ENCODE measurements at places on chromosomes 1 and 21.

DNA sequence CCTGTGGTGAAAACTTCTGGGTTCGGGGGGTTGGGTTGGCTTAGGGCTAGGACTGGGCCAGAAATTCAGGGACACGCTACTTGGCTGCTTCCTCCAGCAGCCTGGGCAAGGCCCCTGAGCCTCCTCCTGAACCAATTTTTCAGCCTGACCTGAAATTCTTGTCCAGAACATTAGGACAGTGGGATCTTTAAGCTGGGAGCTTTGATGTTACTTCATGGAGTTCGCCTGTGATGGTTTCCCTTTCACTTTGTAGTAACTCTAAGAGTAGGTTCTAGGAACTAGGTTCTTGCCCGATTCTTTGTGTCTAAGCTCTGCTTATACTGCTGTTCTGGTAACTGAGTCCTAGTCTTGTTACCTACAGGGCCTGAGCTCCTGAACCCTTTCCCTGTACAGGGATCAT lies 75.3 kb downstream of the S1PR1 start:
- DNase-seq: no peak

DNA sequence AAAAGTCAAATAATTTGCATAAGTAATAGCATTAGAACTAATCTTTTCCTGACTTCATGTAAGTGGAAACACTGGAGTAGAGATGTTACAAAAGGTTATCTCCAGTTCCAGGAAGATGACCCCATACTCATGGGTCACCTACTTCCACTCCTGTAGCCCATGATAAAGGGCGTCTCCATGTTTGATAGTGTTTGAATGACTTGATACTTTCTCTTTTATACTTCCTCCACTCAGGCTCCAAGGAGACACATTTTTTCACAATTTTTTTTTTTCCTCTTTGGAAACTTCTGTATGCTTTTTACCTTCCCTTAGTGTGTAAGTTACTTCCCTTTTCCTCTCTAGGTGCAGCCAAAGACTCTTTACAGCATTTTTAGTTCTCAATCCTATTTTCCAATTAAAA lies 382.1 kb upstream of the B3GALT2 start:
- no peak for DNase-seq

GRCh38 chr1:149963358-149963757 lies 26.7 kb upstream of the MTMR11 start:
- DNase-seq: no peak

GRCh38 chr1:165240492-165240891 lies 116.0 kb downstream of the LMX1A start:
- DNase-seq: no peak

GRCh38 chr1:210254298-210254697 lies 21.7 kb downstream of the SERTAD4 start:
- no peak for DNase-seq

GRCh38 chr21:39651206-39651605 lies 38.5 kb downstream of the B3GALT5 start:
- DNase-seq: no peak

GRCh38 chr21:31446226-31446855 lies 102.3 kb upstream of the TIAM1 start:
- no peak for DNase-seq

GRCh38 chr21:35563885-35564451 lies 496.4 kb downstream of the SETD4 start:
- no peak for DNase-seq

- no peak for DNase-seq
These were observed 831 bp downstream of the TMEM52 start for GRCh38 chr1:1917995-1918900.

GRCh38 chr21:16088056-16088455 lies 358.3 kb downstream of the USP25 start:
- no peak for DNase-seq

DNA sequence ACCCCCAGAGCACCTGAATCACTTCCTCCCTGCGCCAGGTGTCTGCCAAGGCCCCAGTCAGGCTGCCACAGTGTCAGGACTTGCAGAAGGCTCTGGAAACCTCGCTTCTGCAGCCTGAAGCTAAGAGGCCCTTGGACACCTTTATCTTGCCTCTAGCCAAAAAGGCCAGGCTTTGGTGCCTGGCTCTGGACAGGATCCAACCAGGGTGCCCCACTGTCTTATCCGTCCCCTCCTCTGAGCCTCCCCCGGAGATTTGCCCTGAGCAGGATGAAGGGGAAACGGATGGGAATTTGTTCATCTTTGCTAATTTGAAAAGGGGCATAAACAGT lies 12.8 kb upstream of the CLSTN1 start:
- DNase-seq: no peak

GRCh38 chr1:22527122-22527521 lies 36.2 kb upstream of the EPHA8 start:
- no peak for DNase-seq

- DNase-seq: peak; percentile 58
These were observed at the start of gene MLLT11 for GRCh38 chr1:151060007-151060656. MLLT11 (plus strand) TSS chr1:151060397; CDS start chr1:151067225, 6,828 bp downstream.

DNA sequence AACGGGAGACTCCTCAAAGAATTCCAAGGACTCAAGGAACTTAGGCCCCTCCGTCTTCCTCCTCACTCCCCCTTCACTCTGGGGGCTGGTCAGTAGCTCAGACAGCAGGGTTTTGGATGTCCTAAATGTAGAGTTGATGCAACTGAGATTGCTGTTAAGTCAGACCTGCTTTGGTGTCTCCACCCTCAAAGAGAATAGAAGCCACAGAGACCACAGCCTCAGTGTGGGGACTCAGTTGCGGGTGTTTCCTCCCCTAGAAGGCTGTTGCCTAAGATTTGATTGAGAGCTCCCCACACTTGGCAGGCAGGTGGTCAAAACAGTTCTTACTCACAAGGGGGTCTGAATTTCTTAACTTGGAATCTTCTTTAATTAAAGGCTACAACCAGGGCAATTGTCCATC lies 7.6 kb downstream of the MAN1C1 start:
- DNase-seq: no peak

GRCh38 chr1:94304553-94304952 lies 67.2 kb upstream of the ARHGAP29 start:
- no peak for DNase-seq

- no peak for DNase-seq
These were observed 26.4 kb downstream of the RGL1 start for GRCh38 chr1:183831311-183831710.

DNA sequence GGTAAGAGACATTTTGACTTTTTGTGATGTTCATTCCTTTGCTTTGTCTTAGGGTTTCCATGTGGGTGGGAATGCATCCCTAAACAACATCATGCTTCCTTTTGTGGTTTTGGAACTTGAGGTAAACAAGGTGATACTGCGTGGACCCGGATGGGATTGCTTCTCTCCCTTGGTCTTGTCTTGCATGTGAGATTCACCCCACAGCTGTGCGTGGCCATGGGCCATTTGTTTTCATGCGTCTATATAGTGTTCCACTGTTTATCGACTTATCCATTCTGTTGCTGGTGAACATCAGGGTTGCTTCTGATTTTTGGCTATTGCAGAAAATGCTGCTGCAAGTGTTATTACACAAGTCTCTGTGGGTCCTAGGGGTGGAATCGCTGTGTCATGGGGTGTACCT lies 21.1 kb downstream of the CRYAA start:
- DNase-seq: no peak

- DNase-seq: no peak
These were observed 17.2 kb downstream of the THEMIS2 start for GRCh38 chr1:27889506-27889905.

DNA sequence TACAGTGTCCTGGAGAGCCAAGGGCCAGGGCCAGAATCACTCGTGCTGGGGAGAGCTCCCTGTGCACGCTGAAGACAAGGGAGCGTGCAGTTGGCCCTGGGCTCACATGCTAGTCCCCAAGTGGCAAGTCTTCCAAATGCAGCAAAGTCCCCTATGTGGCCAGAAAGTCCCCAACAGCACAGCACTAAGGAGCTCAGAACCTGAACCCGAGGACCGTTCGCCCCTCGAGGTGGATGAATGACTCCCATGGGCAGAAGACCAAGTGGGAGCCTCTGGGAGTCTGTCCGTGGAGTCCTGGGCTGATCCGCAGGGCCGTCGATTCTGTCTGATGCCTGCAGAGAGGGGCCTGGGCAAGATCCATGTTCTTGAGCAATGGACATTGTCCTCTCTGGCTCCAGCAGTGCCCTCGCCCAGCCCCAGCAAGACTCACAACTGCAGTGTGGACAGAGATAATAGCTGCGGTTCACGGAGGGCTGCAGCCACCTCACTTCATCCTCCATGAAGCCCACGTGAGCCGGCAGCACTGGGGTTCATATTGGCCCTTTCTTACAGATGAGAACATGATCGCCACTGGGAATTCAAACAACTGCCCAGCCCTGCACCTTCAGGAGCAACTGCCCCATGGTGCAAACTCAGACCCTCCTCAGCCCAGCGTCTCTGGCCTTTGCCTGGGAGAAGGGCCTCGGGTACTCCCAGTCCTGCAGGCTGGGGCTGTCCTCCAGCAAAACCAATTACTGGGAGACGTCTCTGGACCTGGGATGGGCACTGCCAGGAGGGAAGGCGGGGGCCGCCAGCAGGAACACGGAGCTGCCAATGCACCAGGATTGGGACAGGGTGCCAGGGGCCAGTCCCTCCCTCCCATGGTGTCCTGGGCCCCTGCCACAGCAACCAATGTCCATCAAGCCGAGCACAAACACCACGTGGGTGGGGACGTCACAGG lies 243.7 kb downstream of the NPHP4 start:
- DNase-seq: no peak
